Activated naive CD4-positive, alpha-beta T cell (primary cell): ENCODE measurements at places on chromosomes 5 and 9.

- DNase-seq: no peak
These were observed 7.2 kb downstream of the CYSTM1 start for GRCh38 chr5:140182075-140182711.

- no peak for DNase-seq
These were observed 67.8 kb downstream of the ZNF354C start for GRCh38 chr5:179128041-179128365.

- DNase-seq: no peak
These were observed 22.0 kb downstream of the DDX31 start for GRCh38 chr9:132647806-132648205.

- peak; percentile 4 for DNase-seq
These were observed 70.2 kb upstream of the ALDH1A1 start for GRCh38 chr9:73023025-73023541.
